Heart right ventricle (tissue), 16 donors: ENCODE measurements at places on chromosomes 7 and 10.
A peak's percentile ranks its signal among the peaks of the same experiment; 100 is the strongest.

DNA sequence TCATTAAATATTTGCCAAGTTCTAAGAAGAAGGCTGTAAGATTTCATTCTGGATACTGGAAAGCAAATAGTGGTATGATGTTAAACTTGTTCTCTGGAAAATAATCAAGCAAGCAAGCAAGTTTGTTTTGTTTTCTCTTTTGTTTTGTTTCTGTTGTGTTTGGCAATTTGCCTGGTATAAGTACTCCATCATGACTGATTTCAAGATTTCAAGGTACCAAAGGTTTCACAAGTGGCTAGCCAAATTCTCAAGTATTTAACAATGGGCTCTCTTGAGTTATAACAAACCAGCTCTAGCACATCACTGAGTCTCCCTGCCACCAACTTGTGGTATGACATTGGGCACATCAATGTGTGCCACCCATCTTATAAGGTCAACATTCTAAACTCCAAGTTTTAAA, 151.7 kb upstream of the IGFBP3 start:
- no peak for DNase-seq

DNA sequence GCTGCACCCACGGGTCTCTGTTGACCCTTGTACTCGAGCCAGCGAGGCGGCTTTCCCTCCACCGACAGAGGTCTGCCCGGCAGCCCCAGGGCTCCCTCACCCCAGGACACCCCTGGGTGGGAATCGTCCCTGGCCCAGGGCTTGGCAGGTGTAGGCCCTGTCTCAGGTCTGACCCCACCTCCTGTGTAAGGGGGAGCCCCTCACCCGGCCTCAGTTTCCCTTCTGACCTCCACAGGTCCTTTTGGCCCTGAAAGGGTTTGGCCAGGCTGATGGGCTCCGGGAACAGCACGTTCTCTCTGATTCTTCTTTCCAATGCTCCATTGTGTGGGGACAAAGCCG, 25.0 kb upstream of the ELFN1 start:
- DNase-seq, result no peak

DNA sequence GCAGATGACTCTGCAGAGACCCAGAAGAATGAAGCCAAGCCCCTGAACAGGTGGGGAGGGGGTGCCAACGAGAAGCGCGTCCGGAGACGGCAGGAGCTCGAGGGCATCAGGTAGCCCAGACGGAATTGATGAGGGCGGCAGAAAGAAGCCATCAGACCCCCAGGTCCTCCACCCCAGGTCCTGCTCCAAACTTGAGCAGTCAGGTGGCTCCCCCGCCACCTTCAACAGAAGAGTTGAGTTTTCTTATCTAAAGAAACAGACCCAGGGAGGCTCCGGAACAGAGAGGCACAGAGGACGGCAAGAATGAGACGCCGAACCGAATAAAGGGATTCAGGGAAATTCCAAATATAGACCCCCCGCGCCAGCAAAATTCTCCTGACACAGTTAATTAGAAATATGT, 22.2 kb downstream of the RGS10 start:
- no peak for DNase-seq

DNA sequence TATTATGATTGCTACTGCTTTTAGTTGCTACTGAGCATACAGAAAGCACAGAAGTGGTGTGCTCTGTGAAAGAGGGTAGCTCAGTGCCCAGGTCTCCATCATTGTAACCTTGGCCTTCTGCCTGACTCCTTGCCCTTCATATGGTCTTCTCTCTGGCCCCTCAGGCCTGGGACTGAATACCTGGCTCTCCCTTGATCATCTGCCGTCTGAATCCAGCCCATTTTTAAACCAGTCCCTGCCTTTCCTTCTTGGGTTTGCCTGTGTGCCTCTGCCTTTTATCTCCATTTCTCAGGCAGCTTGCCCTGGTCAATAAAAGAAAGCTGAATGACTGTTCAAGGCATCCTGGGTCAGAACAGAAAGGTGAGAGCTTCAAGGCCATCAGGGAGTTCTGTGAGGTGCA, 109.1 kb upstream of the ZNF438 start:
- DNase-seq, result no peak

DNA sequence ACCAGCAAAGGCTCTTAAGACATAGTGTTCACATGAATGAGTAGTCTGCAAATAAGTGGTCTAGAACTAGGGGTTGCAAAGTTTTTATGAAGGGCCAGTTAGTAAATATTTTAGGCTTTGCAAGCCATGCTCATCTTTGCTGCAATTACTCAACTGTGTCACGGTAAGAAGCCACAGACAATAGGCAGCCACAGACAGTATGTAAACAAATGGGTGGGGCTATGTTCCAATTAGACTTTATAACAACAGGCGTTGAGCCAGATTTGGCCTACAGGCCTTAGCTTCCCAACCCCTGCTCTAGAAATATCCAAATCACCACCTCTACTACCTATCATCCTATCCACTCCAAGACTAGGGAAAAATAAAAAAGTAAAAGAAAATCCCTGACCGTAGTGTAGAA, 9.2 kb downstream of the IKZF5 start:
- DNase-seq, result no peak

- no peak for DNase-seq
Measured at GRCh38 chr7:142356166-142356565, 98.3 kb upstream of the PRSS58 start.

DNA sequence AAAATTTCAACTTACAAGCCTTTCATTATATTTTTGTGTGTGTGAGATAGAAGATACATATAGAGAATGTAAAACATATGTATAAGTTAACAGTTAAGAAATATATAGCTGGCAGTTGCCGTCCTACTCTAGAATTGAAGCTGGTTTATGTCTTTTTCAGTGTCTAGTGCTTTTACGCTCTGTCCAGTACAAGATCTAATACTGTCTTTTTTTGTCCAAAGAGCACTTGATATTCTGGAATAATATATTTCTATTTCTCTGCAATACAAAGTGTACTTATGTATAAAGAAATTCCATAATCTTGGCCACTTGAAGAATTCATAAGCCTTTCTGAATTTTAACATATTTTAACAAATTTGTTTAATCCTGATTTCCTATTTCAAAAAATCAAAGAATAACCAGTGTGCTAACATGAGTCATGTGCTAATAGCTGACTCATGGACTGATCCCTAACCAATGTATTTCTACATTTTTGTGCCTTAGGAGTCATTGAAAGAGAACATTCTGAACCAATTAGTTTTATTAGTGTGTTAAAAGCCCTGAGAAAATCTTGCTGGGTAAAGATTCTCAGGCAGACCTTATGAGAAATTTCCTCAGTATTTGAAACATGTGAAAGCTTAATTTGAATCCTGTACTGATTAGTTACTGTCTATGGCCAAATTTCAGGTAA, 73.2 kb upstream of the CCAR1 start:
- no peak for DNase-seq

DNA sequence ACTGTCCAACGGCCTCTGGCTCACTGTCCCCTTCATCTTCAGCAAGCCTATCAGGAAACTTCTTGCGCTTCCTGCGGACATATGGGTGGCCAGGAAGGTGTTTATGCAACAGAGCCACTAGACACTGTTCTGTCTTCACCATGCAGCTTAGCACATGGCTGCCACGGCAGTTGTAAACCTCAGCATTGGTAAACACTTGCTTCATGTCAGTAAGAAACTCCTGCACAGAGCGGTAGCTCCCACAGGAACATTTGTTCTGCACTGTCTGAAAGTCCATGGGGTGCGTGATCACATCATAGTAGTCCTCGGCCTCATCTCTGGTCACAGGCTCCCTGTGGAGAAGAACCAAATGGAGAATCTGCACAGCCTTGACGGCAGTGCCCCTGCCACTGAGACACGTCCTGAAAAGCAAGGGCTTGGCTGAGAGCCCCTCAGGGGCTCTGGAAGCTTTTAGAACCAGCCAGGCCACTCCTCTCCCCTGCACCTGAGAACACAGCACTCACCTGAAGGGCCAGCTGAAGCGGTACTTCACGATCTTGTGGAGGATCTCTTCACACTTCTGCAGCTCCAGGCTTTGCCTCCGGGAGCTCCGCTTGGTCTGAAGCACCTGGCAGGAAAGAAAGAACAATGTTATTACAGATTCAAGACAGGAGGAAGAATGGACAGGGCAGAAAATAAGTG, 8.8 kb downstream of the FZD9 start:
- no peak for DNase-seq

DNA sequence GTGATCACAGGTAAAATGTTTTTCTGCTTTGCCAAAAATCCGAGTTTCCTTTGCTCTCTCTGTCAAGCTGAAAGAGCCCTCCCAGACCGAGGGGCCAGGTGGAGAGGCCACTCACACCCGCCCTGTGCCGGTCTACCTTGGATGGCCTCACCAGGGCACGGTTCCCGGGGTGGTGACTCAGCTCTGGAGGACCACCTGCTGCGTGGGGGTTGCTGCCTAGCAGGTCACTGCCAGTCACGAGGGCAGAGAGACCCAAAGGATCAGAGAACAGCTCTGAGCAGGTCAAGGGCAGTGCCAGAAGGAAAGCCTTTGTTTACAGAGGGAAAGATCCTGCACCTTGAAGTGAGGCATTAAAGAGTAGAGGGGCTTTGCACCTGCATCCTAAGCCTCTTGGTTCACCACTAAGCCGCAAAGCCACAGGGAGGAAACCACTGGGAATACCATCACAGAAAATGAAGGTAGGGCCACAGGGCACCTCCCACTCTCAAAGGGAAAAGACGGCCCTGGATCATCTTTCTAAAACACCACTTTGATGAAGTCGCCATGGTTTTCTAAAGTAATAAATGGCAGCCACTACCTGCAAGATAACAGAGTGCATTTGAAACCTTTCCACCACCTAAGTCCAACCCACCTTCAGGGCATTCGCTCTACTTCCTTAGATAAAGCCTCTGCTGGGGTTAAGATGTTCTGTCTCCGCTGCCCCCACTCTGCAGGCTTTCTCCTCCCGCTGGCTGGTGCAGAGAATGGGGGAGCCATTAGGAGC, 160.3 kb upstream of the KLF14 start:
- peak; percentile 78 for DNase-seq

- no peak for DNase-seq
Measured at GRCh38 chr10:90658791-90659190, 199.0 kb downstream of the HTR7 start.

GRCh38 chr10:111871458-111871857, 312.1 kb downstream of the GPAM start:
- DNase-seq, result no peak

GRCh38 chr7:12884033-12884432, 196.6 kb downstream of the ARL4A start:
- DNase-seq, result no peak

- DNase-seq, result no peak
Measured at GRCh38 chr10:30944005-30944404, 87.7 kb downstream of the ZNF438 start.

- DNase-seq, result peak; percentile 25
Measured at GRCh38 chr10:26931223-26931622, 70.5 kb upstream of the ABI1 start.

- no peak for DNase-seq
Measured at GRCh38 chr10:103706762-103707161, 148.6 kb downstream of the SH3PXD2A start.

DNA sequence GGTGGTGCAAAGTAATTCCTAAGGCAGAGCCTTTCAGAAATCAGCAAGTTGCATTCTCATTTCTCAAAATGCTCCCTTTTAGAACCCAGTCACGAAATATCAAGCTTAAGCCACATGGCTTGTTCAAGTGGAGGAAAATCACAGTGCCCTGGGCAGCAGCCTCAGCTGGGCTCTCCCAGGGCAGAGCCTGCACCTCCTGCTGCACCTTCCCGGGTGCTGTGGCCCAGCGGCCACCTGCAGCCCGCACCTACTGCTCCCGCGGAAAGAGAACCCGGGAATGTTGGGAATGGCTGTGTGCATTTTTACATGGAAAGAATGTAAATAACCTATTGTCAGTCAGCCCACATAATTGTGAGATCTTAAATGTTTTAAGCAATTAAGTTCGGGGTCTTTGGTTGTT, 396.5 kb upstream of the VSTM2A start:
- DNase-seq, result no peak

- peak; percentile 36 for DNase-seq
Measured at GRCh38 chr10:61978965-61979364, 77.5 kb downstream of the ARID5B start.

GRCh38 chr10:43703286-43703685, 54.6 kb upstream of the ZNF32 start:
- no peak for DNase-seq

GRCh38 chr10:50325449-50326171, 74.3 kb upstream of the ASAH2 start:
- DNase-seq, result peak; percentile 34

- DNase-seq, result no peak
Measured at GRCh38 chr10:27518261-27518660, 14.2 kb downstream of the RAB18 start.

DNA sequence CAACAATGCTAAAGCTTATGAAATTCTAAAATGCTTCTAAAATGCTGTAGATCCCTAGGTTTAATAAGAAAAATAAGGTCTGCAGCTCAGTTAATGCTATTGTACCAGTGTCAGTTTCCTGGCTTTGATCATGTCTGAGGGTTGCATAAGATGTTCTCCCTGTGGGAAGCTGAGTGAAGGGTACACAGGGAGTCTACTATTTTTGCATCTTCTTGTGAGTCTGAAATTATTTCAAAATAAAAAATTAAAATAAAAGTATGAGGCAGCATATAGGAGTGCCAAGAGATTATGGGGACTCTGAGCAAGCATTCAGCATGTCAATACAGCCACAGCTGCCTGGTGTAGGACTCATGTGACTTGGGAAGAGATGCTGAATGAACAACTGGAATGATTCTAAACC, 14.7 kb downstream of the CHST15 start:
- no peak for DNase-seq

GRCh38 chr7:144142187-144142586, 19.2 kb downstream of the OR2A14 start:
- no peak for DNase-seq

GRCh38 chr10:73647211-73647874, 6.1 kb upstream of the MYOZ1 start:
- no peak for DNase-seq

DNA sequence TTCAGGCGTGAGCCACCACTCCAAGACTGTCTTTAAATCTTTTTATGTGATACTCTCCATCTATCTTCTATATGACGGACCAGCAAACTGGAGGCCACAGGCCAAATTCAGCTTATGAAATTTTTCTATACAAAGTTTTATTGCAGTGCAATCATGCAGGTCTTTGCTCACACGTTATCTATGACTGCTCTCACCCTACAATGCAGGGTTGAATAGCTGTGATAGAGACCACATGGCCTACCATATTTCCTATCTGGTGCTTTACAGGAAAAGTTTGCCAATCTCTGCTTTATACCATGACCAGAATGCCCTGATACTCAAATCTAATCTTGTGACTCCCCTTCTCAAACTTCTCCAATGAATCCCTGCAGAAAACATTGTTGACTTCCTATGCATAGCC, 89.5 kb upstream of the ACBD5 start:
- DNase-seq, result no peak

DNA sequence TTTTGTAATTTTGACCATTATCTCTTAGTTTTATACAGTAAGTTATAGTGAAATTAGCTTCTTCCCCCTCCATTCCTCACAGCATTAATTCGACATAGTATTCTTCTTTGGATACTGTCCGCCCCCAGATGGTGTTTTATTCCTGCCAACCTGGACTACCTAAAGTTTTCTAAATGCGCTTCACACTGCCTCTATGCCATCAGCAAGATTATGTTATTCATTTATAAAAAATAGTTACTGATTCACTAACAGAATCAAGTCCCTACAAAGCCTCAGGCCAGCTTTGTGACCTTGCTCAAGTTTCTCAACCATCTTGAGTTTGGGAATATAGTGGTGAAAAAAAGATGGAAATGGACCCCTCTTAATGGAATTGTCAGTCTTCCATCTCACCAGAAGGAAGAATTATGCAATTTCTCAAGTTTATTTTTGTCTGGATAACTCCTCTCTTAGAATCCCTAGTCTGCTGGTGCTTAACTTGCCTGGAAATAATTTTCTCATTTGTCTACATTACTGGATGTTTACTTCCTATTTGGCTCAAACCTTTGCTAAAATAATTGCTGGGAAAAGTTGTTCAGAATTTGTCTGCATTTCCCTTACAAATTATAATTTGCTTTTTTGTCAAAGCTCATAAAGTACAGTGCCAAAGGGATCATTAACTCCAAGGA, 16.7 kb upstream of the FGL2 start:
- DNase-seq, result no peak
